Large intestine (tissue), 12 donors: ENCODE measurements at places on chromosomes 4 and X. TPM values are rescaled to one million over a fixed set of nuclear protein-coding genes. Genes with fewer than 3 reads are reported as not detected.

DNA sequence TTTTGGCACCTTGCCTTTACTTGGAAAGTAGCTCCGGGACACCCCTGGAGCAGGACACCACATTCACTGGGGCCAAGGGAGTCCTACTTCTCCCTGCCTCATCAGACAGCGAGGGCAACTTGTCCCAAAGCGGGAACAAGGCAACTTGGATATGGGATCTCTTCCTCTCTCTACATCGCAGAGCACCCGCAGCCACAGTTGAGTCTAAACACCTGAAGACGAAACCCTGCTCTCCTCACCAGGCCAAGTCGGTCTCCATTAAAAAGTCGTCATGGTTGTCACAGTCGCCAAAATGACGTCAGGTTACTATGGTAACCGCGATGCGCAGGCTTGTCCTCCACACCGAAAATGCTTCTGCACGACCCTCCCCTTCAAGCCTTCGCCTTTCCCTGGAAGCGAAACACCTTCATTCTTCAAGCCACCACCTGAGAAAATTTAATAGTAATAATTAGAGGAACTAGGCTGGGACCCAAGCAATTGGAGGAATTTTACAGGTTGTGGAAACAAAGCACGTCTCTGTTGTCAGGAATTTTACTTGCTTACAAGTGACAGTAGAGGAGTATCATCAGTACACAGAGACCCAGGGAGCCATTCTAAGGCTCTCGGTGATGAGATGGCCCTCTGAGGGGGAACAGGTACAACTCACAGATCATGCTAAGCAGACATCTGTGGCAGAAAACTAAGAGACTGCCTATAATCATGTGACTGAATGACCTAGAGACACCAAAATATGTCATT is 30.5 kb upstream of the TCEAL4 start:
- DNase-seq = peak; percentile 70

DNA sequence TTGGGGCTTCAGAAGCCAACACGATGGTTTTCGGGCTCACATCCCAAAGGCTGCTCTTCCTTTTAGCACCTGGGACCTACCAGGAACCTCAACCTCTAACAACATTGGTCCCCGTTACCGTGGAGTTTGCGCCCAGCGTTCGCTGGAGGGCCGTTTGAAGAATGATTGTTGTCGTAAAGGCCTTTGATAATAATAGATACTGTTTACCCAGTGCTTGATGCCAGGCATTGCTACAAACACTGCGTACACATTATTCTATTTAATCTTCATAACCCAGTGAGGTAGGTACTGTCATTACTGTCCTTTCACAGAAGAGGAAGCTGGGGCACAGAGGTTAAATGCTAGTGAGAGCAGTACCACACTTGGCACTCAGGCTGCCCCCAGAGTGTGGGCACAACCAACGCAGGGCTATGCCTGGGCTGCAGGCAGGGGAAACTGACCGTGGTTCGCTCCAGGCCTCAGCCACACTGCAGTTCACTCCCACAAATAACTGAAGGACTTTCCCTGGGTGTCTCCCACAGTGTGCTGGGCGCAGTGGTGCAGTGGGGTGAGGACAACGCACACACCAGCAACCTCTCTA is 1.0 kb upstream of the ACSL1 start:
- no peak for DNase-seq

DNA sequence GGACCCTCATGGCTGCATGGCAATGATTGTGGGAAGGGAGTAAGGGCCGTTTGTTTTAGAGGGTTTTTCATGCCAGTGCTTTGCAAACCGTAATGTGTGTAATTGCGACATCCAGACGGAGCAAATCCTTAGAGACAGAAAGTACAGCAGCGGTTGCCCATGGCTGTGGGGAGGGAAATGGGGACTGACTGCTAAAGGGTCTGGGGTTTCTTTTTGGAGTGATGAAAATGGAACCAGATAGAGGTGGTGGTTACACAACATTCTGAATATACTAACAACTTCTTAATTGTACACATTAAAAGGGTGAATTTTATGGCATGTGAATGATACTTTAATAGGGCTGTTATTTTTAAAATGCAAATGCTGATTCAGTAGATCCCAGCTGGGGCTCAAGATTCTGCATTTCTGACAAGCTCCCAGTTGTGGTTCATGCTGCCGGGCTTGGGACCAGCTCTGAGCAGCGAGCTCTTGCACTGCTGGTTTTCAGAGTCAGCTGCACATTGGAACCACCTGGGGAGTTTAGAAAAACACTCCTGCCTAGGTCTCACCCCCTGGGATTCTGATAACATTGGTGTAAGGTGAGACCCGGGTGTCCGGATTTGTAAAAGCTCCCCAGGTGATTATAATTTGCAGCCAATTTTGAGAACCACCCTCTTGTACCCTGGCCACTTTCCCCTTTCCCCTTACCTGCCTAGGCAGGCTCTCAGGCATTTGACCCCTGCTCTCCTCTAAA is 47.7 kb downstream of the PRPS1 start:
- DNase-seq = no peak

Gene DGKK
- polyA plus RNA-seq = 0.09 TPM

GRCh38 chr4:39030725-39031124 is 1.5 kb downstream of the TMEM156 start:
- DNase-seq = no peak

GRCh38 chr4:139987502-139987850 is 166.5 kb downstream of the MAML3 start:
- DNase-seq = no peak

DNA sequence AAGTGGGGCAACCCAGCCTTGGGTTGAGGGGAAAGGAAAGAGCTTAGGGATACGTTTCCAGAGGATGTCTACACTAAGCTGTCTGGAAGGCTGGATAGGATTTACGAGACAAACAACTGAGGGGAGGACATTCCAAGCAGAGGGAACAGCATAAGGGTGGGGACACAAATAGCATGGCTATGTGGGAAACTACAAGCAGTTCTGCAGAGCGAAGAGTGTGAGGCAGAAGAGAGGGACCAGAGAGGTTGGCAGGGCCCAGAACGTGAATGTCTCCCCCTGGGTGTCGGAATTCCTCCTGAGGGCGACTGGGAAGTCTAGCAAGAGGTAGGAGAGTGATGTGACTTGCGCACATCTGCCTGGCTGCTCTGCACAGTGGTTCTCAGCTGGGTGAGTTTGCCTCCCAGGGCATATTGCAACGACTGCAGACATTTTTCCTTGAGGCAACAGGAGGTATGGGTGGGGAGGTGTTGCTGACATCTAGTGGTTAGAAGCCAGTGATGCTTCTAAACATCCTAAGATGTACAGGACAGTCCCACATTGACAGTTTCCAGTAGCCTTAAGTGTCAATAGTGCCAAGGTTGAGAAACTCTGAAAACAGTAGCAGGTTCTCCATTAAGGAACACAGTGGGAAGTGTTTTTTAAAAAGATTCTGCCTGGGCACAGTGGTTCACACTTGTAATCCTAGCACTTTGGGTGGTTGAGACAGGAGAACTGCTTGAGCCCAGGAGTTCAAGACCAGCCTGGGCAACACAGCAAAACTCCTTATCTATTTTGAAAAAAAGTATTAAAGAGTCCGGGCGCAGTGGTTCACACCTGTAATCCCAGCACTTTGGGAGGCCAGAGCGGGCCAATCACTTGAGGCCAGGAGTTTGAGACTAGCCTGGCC is 9.2 kb downstream of the NDUFA1 start:
- peak; percentile 28 for DNase-seq

- no peak for DNase-seq
These were observed 215.4 kb downstream of the CCNG2 start for GRCh38 chr4:77372375-77372774.

GRCh38 chr4:143531788-143532491 is 18.4 kb downstream of the SMARCA5 start:
- no peak for DNase-seq

- no peak for DNase-seq
These were observed 43.0 kb downstream of the ENPEP start for GRCh38 chr4:110518889-110519490.

DNA sequence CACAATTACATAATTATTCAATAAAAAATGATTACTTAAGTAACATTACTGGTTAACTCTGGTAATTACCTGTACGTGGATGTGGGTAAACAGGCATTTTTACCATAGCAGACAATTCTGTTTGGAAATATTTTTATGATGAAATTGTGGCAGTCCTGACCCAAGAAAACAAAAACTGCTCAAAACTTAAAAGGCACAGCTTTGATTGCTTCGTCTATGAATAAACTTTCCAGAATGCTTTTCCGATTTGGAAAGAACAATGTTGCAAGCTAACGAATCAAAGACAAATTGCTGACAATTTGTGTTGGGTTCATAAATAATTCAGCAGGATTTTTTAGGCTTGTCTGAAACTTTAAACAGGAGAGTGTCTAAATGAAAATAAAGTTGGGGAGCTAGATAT is 150.6 kb upstream of the GYPA start:
- no peak for DNase-seq

Gene TSPAN7
- 61.9 TPM for polyA plus RNA-seq

DNA sequence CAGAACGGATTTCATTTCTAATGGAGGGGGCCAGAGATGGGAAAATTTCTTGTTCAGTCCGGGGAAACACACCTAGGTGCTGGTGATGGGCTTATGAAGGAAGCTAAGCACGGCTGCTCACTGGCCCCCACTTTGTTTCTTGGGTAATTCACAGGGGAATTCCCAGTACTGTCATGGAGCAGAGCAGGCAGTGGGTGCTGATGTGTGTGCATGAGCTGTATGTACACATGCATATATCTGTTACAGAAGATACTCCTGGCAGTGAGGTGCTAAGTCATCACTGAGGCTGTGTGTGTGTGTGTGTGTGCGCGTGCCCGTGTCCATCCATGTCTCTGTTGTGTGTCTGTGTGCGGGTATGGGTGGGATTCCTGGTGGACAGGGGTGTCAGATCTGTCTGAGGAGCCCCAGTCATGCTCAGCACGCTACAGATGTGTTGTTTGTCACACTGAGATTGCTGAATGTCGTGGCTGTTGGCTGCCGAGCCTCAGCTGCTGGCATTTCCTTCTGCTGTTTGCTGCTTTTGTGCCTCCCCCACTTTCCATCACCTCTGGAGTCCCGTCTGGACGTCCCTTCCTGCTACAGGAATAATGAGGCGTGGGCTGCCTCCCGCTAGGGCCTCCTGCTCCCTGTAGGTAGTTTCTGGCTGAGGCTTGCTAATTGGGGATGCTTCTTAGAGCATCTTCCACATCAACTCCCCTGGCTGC is 53.3 kb downstream of the JADE1 start:
- DNase-seq = no peak
